Activated CD4-positive, alpha-beta T cell treated with anti-CD3 and anti-CD28 coated beads, Interleukin-2, amount 50 U/mL, for 4 hours (primary cell): ENCODE measurements at places on chromosomes 7 and 10.

- no peak for DNase-seq
Observed at GRCh38 chr10:99693933-99694583, 34.7 kb downstream of the ENTPD7 start.

DNA sequence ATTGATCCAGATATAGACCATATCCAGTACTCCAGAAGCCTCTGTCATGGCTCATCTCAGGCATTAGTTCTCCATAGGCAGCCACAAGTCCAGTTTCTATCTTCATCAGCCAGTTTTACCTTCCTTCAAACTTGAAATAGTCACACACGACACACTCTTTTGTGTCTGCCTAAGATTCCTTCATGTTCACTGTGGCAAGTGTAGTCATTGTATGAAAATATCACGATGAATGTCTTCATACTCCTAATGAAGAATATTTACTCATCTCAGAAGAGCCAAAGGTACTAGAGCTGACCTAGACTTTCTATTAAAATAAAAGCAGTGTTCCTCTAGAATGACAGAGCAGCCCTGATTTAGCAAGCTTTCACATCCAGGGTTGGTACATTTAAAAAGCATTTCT, 230.7 kb downstream of the SNX13 start:
- no peak for DNase-seq

GRCh38 chr10:103479135-103479534, at the start of gene CALHM3:
Gene CALHM3, minus strand, starts transcription at chr10:103479240. Its CDS starts 208 bp downstream, at chr10:103479032.
- DNase-seq = no peak

DNA sequence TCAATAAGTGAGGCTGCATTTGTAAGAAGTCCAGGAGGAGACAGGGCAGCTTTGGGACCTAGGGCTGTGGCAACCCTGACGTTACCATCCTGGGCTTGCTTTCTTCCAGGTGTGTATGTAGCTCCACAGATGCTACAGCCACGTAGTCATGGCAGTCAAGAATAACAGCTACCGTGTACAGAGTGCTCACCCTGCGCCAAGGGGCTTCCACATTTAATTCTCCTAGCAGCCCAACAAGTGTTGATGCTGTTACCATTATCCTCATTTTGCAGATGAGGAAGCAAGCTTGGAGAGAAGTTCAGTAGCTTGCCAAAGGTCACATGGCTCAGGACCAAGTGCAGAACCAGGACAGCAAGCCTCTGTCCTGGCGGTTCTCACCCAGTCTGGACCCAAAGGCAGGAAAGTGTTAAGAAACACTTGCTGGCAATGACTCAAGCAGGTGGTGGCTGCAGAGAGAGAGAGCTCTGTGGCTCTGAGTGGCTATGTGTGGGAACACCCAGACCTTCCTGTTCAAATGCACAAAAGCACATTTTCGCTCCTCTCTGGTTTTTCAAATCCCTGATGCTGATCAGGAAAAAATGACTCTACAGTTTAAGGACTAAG, 89.8 kb downstream of the CREM start:
- DNase-seq = no peak

DNA sequence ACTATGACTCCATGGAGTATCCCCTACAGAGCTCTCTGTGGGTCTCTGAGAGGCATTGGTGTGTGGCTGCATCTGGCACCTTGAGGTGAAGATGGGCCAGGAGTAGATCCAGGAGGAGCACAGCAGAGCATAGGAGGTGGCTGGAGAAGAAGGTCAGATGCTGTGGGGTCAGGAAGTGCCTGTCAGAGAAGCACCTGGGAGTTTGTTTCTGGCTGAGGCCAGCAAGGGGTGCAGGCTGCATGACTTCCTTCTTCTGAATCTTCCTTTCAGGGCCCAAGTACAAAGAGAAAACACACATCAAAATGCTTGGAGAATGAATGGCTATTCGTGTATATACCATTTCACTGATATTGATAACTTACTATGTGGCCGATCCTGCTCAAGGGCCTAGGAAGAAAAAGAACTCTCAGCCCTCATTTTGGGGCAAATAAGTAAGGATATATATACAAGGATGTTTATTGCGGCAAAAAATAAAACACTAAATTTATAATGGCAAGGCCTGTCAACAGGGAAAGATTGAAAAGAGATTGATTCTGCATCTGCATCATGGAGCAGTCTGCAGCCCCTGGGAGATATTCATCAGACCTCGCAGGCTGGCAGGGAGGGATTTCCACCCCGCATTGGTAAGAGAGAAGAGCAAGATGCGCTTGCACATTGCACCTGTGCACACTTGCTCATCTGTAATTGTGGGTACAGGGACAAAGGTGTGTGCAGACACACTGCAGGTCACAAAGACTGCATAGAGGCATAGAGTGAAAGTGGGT, 39.2 kb downstream of the PTPRE start:
- DNase-seq = no peak

GRCh38 chr10:6398399-6398798, 181.7 kb downstream of the PRKCQ start:
- DNase-seq = no peak

DNA sequence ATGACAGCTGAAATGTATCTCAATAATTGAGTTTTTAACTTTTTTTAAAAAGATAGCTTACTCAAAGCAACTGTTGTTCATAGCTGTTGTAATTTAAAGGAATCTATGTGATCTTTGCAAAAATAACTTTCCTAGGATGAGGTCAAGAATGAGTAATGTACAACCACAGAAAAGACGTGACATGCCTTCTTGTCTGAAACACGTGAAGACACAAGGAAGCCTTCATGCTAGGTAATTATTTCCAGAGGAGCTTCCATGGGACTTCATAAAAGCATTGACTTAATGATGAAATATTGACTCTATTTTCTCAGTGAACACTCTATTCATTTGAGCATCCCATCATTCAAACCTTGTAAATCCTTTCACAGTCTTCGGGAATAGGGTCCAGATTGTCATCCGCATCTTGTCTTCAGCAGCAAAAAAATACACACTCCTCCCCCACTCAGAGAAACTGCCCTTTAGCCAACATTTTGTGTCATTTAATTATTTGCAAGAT, 528.0 kb downstream of the NRG3 start:
- DNase-seq = no peak

GRCh38 chr7:96285579-96285978, 36.3 kb downstream of the SLC25A13 start:
- DNase-seq = no peak

- DNase-seq = peak; percentile 37
Observed at GRCh38 chr7:105675934-105676371, 94.7 kb upstream of the EFCAB10 start.

DNA sequence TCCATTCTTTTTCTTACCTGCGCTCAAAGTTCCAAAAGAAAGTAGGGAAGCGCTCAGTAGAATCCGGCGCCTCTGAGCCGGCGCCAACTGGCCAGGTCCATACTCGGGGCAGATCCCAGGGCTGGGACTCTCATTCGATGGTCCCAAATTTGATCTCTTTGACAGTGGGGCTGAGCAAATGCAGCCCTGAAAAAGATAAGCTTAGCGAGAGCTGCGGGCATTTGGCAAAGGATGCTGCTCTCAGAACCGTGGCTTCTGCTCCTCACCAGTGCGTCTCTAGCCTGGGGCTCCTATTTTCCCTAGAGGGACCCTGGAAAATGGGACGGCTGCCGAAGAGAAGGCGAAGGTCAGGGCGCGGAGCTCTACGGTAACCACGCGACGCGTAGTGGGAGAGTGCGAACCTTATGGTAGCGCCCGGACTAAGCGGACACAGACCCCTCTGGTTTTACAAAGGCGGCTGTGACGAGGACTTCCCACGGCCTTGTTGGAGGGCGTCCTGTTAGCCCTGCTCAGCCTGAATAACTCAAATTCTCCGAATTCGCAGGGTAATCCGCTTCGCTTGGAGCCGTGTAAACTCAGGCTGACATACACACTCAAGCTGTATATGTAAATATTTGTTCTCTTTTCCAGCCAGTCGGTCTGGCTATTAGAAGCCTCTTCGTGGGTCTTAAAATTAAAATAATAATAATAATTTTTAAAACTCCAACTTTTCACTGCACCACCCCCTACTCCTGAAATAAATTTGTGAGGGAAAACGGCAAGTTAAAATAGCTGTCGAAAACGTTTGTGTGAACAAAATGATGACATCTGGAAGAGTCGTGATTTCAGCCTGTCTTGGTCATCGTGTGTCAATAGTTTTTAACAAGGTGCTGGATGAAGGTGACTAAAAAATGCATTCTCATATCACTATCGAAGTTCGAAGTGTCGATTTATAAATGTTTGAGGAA, 869 bp upstream of the TBX20 start:
- no peak for DNase-seq

- DNase-seq = no peak
Observed at GRCh38 chr10:102802920-102803534, 34.2 kb downstream of the CYP17A1 start.

- no peak for DNase-seq
Observed at GRCh38 chr10:14671386-14671831, 103.3 kb downstream of the FAM107B start.

DNA sequence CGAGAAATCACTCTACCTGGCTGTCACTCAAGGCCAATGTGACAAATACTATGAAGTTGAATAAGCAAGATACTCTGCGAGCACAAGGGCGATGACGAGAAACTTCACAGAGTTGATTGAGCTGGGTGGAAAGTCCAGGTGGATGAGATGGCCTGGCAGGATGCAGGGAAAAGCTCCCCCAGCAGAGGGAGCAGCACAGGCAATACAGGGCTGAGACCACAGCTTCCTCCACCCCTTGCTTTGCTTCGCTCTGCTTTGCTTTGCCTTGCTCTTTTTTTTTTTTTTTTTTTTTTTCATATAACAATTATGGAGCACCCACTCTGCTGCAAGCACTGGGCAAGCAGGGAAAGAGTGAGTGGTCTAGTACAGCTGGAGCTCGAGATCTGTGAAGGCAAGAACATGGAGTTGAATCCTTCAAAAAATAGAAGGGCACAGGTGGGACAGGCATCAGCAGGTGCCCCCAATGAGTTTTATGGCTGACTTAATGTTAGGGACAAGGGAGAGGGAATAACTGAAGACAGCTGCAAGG, 88.3 kb downstream of the CABCOCO1 start:
- peak; percentile 62 for DNase-seq

DNA sequence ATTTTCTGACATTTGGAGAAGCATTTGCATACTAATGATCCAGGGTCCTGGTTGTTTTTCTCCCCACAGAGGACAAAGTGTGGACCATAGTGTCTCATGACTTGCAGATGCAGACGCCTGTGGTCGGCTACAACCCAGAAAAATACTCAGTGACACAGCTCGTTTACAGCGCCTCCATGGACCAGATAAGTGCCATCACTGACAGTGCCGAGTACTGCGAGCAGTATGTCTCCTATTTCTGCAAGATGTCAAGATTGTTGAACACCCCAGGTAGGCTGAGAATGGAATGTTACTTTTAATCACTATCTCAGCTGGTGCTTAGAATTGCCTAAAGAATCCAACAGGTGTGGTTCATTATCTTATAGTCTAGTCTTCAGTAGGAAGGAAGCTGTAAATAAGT, 951.5 kb upstream of the C7orf33 start:
- DNase-seq = no peak

- no peak for DNase-seq
Observed at GRCh38 chr7:112959276-112959675, 127.4 kb downstream of the GPR85 start.

DNA sequence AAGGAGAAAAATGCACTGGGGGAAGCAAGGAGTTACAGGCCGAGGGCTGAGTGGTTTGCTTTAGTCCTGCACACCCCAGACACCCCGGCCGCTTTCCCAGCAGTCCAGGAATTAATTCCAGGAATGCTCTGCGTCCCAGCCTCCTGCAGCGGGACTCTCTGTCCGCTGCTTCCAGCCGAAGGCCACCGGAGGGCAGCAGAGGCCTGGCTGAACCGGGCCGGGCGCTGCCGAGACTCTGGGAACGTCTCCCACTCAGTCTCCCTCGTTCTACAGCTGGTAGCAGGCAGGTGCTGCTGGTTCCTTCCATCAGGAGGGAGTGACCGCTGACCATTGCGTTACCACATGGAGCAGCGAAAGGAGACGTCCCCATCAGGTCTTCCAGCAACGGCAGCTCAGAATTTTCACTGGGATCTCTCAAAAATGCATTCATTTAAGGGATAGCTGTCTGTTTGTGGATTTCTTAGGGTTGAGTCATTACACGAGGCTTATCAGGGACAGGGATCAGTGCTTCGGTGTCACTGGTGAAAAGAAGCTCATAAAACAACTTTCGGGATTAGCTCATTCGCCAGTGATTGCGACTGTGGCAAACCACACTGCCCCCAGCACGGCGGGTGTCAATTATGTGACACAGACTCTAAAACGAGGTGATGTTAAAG, 24.9 kb upstream of the PITRM1 start:
- DNase-seq = peak; percentile 58

- peak; percentile 18 for DNase-seq
Observed at GRCh38 chr10:124657806-124658205, 86.4 kb downstream of the FAM53B start.

DNA sequence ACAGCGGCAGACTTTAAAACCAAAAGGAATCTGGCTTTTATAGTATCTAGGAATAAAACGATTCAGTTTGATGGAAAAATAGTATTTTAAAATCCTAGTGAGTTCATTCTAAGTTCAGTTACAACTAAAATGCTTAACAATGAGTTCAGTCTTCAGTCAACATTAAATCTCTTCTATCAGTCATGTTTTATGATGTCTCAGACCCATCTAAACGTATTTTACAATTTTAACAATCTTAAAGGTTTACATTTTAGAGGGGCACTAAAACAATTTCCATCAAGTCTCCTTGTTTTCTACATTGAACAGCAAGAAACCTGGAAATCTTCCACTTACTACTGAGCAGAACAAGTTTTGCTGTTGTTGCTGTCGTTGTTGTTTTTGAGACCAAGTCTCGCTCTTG, 10.0 kb downstream of the SVOPL start:
- DNase-seq = no peak
